T-helper 1 cell (primary cell): ENCODE measurements at places on chromosomes 12 and 14.

DNA sequence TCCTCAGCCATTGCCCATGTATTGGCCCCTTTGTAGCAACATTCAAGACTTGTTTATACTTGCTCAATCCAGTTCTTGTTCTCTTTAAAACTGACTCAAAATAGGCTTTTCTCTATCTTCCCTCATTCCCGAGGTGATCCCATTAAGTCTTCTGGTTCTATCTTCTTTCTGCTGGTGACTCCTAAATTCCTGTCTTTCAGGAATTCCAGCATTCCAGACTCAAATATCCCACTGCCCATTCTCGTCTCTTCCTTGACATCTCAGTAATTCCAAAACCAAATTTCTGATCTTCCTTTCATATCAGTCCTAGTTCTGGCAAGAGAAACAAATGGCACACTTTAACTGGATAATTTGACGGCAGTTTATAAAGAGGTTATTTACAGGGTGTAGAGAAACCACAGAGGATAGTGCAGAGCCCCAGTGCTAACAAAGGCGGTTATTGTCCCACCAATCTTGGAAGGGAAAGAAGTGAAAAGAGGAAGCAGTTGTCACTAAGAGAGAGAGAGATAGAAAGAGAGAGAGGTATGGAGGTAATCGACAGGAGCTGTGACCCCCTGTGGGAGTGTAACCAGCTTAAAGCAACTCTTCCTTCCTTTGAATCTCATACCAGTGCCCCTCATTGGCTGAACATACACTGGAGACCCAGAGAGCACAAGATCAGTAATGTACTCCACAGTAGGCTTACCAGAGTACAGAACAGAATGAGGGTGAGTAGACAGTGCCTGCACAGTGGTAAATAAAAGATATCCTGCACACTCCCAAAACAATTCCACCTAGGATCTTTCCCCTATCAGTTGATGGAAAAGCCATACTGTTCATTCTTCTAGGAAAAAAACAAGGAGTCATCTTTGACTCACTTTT lies 177.6 kb upstream of the LMNTD1 start:
- DNase-seq: no peak

GRCh38 chr14:87824266-87824665 lies 168.7 kb downstream of the GALC start:
- no peak for DNase-seq

- DNase-seq: no peak
These were observed 60.8 kb upstream of the KRAS start for GRCh38 chr12:25311506-25311905.

DNA sequence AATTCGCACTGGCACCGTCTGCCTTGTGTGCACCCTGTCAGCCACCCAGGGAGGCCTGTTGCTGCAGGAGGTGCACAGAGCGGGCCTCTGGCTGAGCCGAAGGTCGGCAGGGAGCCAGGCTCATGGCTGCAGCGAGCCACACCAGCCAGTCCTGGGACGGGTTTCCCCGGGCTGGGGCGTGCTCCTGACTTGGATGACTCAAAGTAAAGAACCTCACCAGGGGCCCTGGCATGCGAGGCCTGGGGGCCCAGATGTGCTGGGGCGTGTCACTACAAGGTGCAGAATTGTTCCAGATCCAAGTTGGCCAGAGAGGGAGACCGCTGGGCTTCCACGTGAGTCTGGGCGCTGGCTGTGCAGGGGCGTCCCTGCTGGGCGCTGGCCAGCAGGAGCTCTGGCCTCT lies 34.5 kb downstream of the FBRSL1 start:
- no peak for DNase-seq

DNA sequence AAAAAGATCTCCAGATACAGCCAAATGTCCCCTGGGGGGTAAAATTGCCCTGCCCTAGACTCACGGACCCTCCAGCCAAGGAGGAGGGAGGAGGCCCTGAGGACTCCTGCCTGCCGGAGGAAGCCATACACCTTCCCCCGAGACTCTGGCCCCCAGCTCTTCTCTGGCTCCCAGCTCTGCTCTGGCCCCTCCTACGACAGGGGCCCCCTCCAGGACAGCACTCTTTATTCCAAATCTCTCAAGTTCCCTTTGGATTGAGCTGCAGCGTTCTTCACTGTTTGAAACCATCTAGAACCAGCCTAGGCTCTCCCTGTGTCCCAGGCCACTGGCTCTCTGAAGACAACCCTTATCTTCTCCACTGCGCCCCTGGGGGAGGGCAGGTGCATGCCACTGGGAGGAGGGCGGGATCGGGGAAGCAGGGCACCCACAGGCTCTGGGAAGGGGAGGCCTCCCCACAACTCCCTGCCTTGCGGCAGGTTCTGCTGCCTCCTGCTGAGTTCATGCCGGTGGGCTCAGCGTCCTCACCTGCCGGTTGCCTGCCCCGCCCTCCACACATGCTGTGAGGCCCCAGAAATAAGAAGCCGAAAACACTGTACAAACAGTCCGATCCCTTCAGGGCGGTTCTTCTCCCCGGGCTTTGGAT lies 112.7 kb downstream of the DICER1 start:
- no peak for DNase-seq

DNA sequence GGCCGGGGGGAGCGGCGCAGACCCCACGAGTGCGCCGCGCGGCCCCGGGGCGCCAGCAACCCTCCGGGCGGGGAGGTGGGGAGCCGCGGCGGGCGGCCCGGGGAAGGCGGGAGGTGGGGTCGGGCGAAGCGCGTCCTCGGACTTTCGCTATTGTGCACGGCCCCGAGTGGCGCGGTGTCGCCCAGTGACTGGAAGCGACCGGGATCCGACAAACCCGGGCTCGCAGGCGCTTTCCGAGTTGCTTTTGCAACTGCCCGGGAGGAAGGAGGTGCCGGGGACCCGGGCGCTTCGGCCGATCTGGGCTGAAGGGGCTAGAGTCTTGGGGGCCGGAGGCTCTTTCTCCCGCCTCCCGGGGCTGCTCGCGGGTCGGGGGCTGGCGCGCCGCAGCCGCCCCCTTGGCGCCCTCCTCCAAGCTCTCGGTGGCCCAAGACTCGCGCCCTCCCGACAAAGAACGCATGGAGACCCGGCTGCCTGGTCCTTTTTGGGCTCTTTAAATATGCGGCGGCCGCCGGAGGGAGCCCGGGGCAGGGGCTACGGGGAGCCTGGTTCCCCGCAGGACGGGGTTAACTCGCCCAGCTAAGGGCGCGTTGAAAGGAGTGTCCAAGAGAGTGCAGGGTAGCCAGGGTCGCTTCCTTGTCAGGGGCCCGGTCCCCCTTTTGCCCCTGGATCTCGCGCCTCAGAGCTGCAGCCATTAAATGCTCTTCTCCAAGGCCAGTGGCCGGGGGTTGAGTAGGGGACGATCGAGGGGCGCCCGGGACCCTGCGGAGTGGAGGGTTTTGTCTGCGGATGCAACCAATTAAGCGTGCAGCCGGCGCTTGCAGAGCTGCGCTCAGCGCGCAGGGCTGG lies 1.4 kb downstream of the HMGA2 start:
- DNase-seq: no peak

- no peak for DNase-seq
These were observed 29.6 kb downstream of the KCNK13 start for GRCh38 chr14:90091393-90091792.

- DNase-seq: no peak
These were observed 170.1 kb upstream of the PWP1 start for GRCh38 chr12:107515446-107515958.

- DNase-seq: no peak
These were observed 21.8 kb downstream of the DHX37 start for GRCh38 chr12:124967016-124967739.

GRCh38 chr12:98425859-98426258 lies 89.5 kb upstream of the TMPO start:
- no peak for DNase-seq

DNA sequence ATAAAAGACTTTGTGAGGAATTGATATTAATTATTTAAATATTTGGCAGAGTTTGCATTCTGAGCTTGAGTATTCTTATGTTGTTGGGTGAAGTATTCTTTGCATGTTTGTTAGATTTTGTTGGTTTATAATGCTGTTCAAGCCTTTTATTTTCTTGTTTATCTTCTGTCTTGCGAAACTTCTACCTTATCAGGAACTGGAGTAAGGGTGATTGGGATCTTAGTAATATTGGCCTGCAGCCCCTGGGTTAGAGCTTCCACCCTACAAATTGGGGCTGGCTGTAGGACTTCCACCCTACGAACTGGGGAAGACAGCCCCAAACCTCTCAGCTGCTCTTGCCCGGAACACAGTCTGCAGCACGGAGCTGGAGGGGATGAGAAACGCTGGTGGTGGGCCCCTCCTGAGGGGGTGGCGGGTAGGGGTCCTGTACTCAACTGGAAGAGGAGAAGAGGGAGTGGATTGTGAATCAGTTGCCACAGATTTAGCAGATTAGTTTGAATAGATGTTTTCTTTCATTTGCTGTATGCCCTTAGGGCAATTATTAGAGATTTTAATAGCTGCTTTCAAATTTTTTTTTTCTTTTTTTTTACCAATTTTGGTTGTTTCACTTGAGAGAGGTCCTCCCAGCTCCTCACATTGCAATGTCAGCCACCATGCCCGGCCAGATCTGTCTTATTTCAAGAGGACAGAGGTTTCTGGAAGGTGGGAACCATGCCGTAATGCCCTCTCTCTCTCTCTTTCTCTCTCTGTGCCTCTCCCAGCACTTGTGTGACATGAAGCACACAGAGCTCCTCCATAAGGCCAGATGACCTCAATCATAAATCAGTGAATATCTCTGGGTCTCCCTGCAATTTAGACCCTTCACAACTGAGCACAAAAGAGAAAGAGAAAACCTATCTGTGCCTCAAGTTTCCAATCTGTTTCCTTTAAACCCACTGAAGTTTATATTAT lies 123.4 kb downstream of the DICER1 start:
- no peak for DNase-seq

DNA sequence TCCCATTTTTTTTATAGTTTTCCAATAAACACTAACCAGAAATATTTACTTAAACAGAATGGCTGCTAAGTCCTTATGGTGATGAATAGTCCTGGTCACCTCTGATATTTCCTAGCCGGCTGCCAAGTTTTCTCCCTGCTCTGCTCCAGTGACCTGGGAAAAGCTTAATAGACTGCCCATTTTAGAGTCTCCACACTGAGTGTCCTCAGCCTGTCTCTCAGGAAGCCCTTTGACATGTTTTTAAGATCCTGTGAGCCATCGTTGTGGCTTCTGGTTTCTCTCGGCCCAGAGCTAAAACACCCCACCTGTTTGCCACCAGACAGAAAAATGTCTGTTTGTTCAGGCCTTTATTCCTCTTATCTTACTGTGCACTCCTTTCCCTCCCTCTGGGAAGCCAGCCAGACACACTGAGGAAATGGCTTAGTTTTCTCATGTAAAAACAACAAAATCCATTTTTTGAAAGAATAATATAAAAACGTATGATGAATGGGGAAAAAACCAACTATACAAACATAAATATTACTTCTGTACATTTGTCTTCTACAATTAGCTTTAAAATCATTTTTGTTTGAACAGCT lies 25.4 kb upstream of the ALDH2 start:
- no peak for DNase-seq
